ENCODE measurements at places on chromosomes 12 and 14. TPM values are rescaled to one million over a fixed set of nuclear protein-coding genes. Genes with fewer than 3 reads are reported as not detected.

DNA sequence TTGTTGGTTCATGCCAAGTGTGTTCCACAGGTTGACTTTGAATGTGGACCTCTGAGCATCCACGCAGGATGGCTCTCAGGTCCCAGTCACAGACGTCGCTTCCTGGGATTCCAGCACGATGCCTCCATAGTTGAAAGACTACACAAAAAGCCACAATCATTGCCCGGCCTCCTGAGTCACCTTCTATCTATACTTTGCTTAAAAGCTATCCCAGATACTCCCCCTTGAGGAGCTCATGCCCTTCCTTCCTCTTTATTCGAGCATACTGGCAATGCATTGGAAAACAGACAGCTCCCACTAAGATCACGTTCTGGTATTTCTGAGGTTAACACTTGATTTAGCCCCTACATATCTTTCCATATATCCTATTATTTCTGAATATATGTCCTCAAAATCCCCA lies 40.1 kb downstream of the ZNF664 start:
- no peak for DNase-seq

GRCh38 chr12:42701084-42701483 lies 111.5 kb upstream of the PRICKLE1 start:
- no peak for DNase-seq

DNA sequence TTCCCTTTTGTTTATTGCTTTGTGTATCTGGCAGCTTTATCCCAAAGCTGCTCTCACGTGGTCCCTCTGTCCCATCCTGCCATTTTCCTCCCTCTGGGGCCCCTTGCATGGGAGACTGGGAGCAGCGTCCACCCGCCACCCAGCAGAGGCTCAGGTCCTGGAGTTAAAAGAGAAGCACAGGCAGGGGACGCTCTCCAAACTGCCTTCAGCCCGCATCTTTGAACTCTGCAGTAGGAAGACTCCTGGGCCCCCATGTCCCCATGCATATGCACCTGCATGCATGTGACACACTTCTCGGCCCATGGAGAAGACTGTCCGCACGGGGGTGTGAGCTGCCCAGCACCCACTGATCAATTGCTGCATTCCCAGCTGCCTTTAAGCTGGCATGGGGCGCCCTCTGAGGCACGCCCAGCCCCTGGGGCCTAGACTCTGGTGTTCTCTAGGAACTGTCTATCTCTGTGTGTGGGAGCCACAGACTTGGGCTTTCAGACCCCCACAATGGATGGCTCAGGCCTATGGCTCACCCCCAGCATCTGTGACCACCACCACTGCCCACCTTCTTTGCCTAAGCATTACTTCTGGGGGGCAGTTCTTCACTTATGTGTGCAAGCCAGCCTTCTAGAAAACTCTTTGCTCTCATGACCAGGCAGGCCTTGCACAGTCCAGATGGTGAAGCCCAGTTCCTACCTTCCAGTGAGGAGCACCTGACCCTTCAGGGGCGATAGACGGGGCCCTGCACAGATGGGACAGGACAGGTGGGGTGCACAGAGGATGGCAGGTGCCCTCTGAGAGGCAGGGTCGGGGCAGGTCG lies 96.1 kb upstream of the DIO3 start:
- DNase-seq: no peak

GRCh38 chr12:61781021-61781581 lies 479.1 kb upstream of the USP15 start:
- no peak for DNase-seq

DNA sequence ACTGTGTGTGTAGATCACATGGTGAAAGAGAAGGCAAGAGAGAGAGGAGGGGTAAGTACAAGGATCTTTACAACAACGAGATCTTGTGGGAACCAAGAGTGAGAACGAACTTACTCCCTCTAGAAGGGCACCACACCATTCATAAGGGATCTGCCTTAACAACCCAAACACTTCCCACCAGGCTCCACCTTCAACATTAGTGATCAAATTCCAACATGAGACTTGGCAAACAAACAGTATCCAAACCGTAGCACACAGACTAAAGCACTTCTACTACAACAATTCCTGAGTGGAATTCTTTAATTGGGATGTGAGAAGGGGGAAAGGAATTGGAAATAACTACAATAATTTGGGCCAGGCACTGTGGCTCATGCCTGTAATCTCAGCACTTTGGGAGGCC lies 35.0 kb upstream of the ESR2 start:
- no peak for DNase-seq

DNA sequence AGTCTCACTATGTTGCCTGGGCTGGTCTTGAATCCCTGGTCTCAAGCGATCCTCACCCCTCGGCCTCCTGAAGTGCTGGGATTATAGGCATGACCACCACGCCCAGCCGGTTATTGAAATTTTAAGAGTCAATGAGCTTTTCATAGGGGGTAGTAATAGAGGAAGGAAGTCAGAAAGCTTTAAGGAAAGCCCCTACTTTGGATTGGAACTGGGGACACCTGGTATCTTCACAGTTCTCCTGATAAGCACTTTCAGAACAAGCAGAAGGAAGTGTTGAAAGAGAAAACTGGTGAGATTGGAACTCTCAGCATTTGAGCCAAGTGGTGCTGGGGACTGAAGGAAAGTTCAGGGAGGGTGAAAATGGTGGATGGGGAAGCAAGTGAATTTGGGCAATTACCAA lies 5.1 kb downstream of the SLC4A8 start:
- no peak for DNase-seq

DNA sequence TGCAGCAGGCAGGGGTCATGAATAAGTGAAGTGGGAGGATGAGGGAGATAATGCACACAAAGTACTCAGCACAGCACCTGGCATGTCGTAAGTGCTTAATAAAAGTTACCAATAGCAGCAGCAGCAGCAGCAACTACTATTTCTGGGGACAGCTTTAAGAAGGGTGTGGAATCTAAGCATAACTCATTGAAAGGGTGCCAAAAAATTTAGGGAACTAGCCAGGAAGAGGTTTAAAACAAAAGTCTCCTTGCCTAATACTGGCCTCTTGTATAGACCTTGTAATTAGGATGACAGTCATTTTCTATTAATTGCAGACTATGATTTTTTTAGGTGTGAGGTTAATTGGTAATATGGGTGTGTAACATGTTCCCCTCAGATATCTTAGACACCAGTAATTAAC lies 179.9 kb downstream of the PTPN11 start:
- no peak for DNase-seq

- DNase-seq: peak; percentile 54
Observed at GRCh38 chr12:114408886-114409851, 3.2 kb upstream of the TBX5 start.

DNA sequence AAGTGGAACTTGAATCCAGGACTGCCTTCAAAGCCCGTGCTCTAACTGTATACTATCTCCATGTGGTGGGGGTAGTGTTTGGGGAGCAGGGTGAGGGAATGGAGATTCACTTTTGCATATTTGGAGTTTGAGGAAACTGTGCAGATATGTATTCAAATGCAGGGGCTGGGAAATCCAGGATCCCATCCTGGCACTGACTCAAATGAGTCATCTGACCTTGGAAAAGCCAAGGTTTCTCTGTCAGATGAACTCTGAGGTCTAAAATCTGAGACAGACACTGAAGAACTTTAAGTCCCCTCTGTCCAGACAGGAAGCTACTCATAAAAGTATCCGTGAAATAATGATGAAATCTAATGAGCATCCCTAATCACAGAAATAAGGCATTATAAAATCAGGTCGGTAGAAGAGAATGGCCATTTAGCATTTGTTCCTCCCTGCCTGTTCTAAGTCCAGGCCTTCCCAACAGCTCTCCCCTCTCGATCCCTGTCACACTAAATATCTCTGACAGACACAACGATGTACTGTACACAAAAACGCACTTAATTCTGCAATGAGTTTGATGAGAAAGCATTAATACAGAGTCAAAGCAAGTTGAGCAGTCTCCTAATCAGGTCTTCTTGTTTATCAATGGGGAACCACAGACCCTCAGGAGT lies 14.4 kb downstream of the NIN start:
- DNase-seq: no peak

DNA sequence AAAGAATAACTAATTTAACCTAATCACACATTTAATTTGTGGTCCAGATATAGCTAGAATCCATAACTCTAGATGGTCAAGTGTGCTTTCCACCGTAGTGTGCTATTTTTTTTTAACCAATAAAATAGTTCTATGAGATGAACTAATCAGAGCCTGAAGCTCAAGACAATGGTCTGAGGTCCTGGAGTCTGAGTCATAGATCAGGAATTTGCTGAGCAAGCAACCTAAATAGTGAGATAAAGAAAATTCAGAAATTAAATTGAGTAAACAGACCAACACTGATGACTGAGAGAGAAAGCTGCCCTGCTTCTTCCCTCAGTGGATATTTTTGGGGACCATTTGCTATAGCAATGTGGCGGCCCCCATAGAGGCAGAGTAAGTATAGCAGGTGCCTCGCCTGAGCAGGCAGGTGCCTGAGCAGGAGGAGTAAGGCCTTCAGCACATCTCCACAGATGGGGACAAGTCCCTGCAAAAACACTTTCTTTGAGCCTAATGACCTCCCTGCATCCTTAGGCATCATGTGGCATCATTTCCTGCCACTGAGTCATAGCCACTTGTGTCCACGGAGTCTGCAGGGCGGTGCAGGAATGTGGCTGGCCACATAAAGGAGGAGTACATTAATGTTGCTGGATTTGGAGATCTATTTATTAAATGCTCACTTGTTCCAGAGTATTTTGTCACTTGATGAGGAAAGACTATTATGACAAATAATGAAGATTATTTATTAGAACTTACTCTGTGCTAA lies 13.9 kb upstream of the CLEC4E start:
- DNase-seq: no peak

DNA sequence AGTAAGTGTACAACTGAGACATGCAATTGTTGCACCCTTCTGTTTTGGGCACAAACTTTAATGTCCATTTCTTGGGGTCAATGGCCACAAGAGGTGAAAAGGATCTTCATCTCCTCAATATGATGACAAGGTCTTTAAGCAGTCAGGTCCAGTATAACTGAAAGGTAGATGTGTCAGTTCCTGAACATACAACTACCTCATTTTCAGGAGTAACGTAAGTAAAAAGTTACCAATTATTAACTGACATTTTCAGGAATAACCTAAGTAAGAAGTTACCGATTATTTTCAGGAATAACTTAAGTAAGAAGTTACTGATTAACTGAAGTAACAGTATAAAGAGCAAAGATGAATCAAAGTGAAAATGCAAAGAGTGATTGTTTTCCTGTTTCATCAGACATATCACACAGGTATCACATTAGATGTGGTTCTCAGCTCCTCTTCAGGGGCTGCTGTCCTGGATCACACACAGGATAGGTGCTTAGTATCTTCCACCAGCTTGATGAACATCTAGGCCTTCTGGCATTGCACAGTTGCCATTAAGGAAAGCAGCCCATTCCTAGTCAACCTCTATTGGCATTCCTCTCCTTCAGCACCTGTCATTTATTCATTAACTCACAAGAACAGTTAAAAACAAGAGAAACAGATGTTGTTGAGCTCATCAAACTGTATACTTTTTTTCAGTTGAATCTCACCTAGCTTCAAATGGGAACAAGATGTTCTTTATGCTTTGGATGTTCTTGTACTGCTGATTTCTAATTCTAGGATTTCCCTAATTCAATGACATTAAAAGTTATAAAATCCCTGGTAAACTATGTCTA lies 200.0 kb downstream of the FOXG1 start:
- DNase-seq: no peak

GRCh38 chr14:60090864-60091519 lies 731 bp upstream of the PCNX4 start:
- peak; percentile 63 for DNase-seq

DNA sequence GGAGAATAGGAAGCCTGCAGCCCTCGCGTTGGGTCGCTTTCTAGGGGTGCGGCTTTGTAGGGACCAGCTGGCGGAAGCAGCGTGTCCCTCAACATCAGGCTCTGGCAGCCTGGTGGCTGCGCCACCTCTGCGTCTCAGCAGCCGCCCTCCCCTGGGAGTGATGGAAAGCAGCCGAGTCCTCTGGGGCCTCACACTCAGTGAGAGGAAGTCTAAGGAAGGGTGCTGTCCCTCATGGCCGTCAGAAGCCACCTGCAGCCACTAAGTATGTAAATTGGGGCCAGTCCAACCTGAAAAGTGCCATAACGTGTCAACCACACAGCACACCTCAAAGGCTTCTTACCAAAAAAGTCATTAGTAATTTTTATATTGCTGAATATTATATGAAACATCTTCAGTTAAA lies 80.3 kb downstream of the WDR20 start:
- DNase-seq: no peak

DNA sequence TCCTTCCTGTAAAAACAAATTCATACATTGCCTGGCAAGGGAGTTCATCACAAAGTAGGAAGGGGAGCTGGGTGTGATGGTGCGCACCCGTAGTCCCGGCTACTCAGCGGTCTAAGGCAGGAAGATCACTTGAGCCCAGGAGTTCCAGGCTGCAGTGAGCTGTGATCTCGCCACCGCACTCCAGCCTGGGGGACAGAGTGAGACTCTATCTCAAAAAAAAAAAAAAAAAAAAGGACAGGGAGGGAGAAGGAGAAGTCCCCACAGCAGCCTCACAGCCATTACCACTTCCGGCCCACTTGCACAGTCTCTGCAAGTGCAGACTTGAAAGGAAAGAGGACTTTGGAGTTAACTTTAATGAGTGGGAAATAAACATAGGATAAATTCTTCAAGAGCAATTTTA lies 121.0 kb downstream of the FBXL14 start:
- DNase-seq: no peak

GRCh38 chr14:48616931-48617330 lies 941.5 kb upstream of the MDGA2 start:
- no peak for DNase-seq

- no peak for DNase-seq
Observed at GRCh38 chr12:102407776-102408486, 72.4 kb downstream of the IGF1 start.

- DNase-seq: no peak
Observed at GRCh38 chr14:32709027-32709426, 229.7 kb upstream of the NPAS3 start.

- DNase-seq: no peak
Observed at GRCh38 chr12:105706321-105706972, 376.0 kb downstream of the C12orf75 start.

DNA sequence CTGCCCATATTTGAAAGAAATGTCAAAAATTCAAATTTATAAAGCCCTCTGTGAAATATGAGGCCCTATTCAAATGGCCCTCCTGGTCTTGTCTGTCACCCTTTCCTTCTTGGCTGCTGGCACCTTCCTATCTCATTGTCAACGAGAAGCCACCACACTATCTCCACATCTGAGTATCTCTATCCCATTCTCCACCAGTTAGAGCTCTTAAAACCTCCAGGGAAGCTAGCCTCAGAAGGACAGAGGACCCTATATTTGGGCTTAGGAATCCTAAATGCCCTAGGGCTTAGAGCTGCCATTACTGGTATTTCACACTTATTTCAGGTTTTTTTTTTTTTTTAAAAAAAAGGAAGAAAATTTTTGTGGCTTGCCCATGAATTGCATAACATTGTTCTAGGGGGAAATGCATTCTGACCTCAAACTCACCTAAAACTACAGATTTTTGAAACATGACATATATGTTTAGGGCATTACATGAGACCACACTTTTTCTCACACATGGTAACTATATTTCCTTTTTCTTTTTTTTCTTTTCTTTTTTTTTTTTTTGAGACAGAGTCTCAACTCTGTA lies 25.0 kb downstream of the SLC25A21 start:
- no peak for DNase-seq

GRCh38 chr12:109637348-109637747 lies 63.8 kb downstream of the MVK start:
- no peak for DNase-seq

AJUBA gene
- total RNA-seq: 7.0 TPM

TMEM116 gene
- 11.8 TPM for total RNA-seq

ABHD12B gene
- not detected for total RNA-seq

GLT1D1 gene
- 0.38 TPM for total RNA-seq

FBLN5 gene
- 122 TPM for total RNA-seq

LMO3 gene
- total RNA-seq: 7.6 TPM

SH2B3 gene
- total RNA-seq: 39.6 TPM

HRK gene
- 0.05 TPM for total RNA-seq

SRGAP1 gene
- total RNA-seq: 5.5 TPM

All from left cardiac atrium (tissue), 4 donors.